ENCODE measurements at places on chromosomes 3 and 15. TPM values are rescaled to one million over a fixed set of nuclear protein-coding genes. Genes with fewer than 3 reads are reported as not detected.

Gene CAMP
- not detected for total RNA-seq

Gene GOLGA8K
- total RNA-seq = 0.66 TPM

Gene NLGN1
- total RNA-seq = 8.8 TPM

Gene CCR9
- total RNA-seq = 0.23 TPM

Gene IREB2
- 45.5 TPM for total RNA-seq

Gene MUC20
- 198 TPM for total RNA-seq

Gene UBAP1L
- 5.6 TPM for total RNA-seq

Gene MESP2
- total RNA-seq = 0.75 TPM

Gene PPP1R14D
- 23.4 TPM for total RNA-seq

Gene CPA3
- total RNA-seq = 46.6 TPM

Gene CAV3
- total RNA-seq = not detected

Gene XCR1
- 0.66 TPM for total RNA-seq

Gene ADGRG7
- 2.0 TPM for total RNA-seq

Gene FAM107A
- total RNA-seq = 6.4 TPM

Gene HGD
- total RNA-seq = 211 TPM

Gene NR2E3
- 3.0 TPM for total RNA-seq

Gene GOLGA8H
- 0.46 TPM for total RNA-seq

Gene GRIP2
- total RNA-seq = 2.1 TPM

Gene HRH1
- 5.6 TPM for total RNA-seq

Gene PLA2G4D
- total RNA-seq = not detected

Gene OPA1
- total RNA-seq = 41.5 TPM

Gene IMPG2
- 0.29 TPM for total RNA-seq

Gene RNU5B-1
- total RNA-seq = 18.4 TPM

Gene PRTG
- 1.4 TPM for total RNA-seq

Gene PLCH1
- 8.0 TPM for total RNA-seq

Gene CHL1
- total RNA-seq = 17.9 TPM

Gene C3orf20
- not detected for total RNA-seq

Gene ACKR4
- total RNA-seq = 4.2 TPM

Gene NR1D2
- total RNA-seq = 51.8 TPM

Gene CDCP1
- total RNA-seq = 42.4 TPM

Gene TRPM1
- not detected for total RNA-seq

Gene GOLGA6A
- not detected for total RNA-seq

Gene NOX5
- 0.26 TPM for total RNA-seq

Gene GXYLT2
- total RNA-seq = 12.1 TPM

Gene EXD1
- total RNA-seq = 0.12 TPM

Gene MAP2K5
- 17.8 TPM for total RNA-seq

Gene EXOG
- total RNA-seq = 11.5 TPM

Gene P4HTM
- 104 TPM for total RNA-seq

Gene SH3GL3
- total RNA-seq = not detected

Gene C3orf85
- total RNA-seq = not detected

Gene TJP1
- total RNA-seq = 105 TPM

Gene SLC28A2
- total RNA-seq = 86.6 TPM

Gene C2CD4A
- 0.17 TPM for total RNA-seq

Gene CYP1A2
- total RNA-seq = 0.14 TPM

Gene CCNB2
- 2.2 TPM for total RNA-seq

Gene FBXW12
- total RNA-seq = not detected

Gene STAG1
- total RNA-seq = 26.0 TPM

Gene CACNA2D3
- total RNA-seq = 4.7 TPM

Gene IGDCC3
- total RNA-seq = 0.69 TPM

Gene ATP8B4
- total RNA-seq = 15.8 TPM

Gene CD200R1
- total RNA-seq = 1.5 TPM

Gene MCF2L2
- total RNA-seq = 1.8 TPM

Gene SH2D7
- total RNA-seq = 2.3 TPM

Gene LINGO1
- 2.3 TPM for total RNA-seq

Gene EPHB3
- 10.2 TPM for total RNA-seq

Measured in mucosa of gallbladder (tissue), 1 donor.